Fibroblast of pulmonary artery (primary cell): ENCODE measurements at places on chromosomes 11 and 22.

DNA sequence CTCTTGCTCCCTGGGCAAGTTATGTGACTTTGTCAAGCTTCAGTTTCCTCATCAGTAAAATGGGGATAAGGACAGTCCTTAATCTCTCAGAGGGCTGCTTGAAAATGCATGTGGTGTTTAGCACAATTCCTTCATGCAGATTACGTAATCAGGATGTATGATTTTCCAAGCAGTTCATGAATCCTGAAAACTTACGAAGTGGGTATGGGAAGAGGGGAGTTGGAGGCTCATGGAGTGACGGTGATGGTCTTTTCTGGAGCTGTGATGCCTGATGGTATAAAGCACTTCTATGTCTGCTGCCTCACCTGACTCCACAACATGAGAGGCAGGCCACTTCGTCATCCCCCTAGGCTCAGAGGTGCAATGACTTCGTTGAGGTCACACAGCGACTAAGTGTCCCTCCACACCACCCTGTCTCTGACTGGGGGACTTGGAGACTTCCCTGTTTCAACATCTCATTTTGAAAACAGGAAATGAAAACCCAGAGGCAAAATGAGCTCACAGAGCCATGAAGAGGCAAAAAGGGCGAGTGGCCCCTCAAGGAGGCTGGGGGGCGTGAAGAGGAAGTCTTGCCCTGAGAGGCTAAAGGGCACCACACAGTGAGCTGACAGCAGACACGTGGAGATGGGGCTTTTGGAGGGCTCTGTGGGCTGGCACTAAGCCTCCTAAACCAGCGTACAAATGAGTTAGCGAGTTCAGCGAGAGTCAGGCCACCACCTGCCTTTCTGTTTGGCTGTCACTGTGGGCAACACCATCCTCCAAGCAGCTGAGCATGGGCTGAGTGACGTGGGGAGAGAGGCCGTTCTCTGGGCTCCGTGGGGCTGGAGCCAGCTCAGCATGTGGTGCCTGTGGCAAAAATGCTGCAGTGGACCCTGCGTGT, 10.1 kb downstream of the MCM5 start:
- peak; percentile 31 for DNase-seq

DNA sequence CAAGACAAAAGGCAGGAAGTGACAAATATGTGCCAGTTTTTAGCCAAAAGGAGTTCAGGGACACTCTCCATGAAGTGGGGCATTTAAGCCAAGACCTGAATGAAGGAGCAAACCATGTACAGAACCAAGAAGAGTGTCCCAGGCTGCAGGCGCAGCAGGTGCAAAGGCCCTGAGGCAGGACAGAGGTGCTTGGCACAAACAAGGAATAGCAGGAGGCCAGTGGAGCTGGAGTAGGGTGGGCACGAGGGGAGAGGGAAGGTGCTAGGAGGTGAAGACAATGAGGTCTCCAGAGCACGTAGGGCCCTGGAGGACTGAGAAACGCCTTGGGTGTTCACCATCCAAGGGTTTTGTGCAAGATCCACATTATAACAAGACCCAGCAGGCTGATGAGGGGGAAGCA, 474.1 kb downstream of the MN1 start:
- DNase-seq, result no peak

DNA sequence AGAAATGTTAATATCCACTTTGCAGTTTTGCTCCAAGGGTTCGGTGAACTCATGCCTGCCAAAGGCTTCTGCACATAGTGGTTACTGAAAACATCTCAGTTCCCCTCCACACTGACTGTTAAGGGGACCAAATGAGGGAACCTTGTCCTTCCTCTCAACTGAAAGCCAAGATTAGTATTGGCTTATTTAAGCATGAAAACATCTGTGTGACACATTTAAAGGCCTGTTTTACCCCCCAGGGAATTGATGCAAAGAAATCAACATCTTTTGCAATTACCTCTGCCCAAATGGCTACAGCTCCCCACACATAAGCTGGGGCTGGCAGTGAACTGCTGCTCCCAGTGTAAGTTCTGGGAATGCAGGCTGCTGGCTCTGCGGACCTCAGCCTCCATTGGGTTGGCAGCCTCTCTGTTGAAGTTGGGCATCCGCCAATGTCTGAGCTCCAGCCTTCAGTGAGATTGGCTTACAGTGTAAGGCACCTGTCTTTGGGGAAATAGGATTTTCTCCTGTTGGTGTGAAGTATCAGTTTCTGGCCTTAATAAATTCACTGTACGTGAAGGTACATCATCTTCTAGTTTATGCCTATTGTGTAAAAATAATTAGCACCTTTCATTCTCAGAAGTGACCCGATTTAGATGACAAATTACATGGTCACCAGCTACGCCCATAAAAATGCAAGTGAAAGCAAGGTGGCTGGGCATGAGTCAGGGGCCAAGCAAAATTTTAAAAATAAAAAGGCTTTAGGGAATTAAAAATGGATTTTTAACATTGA, 213.4 kb upstream of the SYN3 start:
- DNase-seq, result peak; percentile 42

- no peak for DNase-seq
Observed at GRCh38 chr11:34583818-34584217, 37.1 kb upstream of the EHF start.

DNA sequence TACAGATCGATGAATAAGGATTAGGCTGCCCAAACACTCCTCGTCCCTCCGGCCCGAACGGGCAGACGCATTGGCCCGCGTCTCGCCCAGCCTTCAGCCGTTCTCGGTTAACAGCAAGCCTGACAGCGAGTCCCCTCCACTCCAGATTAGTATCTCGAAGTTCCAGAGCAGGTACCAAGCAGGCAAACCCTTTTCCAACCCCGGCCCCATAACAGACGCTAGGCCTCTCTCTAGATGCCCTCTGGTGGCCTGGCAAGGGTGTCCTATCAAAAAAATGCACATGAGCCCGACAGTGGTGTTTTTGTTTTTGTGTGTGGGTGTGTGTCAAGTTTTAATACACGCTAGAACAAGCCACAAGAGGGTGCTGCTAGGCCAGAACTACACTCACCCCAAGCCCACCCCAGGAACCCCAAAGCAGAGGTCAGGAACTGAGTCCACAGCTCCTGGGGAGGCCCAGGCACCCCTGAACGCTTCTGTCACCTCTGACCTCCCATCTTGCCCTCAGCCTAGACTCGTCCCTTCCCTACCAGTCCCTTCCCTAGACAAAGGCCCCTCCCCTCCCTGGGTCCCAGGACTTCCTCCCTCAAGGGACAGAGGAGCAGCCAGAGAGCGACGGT, 658 bp upstream of the ARFGAP2 start:
- DNase-seq, result peak; percentile 83

GRCh38 chr11:19351426-19351825, 110.7 kb upstream of the E2F8 start:
- no peak for DNase-seq

GRCh38 chr22:30357236-30357570, 396 bp downstream of the CCDC157 start:
- no peak for DNase-seq

DNA sequence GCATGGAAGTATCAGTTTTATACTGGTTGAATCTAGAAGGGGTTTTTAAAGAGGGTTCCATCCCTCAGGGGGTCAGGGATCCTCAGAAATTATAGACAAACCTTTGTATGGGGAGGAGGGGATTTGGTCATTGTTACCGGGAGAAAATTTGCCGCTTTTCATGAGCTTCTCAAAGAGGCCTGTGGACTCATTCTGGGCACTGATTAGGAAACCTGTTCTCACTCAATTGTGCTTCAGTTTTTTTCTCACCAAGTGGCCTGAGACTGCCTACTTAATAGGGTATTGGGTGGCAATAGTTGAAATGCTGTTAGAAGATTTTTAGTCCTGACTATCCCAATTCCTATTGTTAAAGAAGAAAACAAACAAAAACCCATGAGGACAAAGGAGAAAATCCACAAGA, 14.0 kb downstream of the MPEG1 start:
- no peak for DNase-seq

DNA sequence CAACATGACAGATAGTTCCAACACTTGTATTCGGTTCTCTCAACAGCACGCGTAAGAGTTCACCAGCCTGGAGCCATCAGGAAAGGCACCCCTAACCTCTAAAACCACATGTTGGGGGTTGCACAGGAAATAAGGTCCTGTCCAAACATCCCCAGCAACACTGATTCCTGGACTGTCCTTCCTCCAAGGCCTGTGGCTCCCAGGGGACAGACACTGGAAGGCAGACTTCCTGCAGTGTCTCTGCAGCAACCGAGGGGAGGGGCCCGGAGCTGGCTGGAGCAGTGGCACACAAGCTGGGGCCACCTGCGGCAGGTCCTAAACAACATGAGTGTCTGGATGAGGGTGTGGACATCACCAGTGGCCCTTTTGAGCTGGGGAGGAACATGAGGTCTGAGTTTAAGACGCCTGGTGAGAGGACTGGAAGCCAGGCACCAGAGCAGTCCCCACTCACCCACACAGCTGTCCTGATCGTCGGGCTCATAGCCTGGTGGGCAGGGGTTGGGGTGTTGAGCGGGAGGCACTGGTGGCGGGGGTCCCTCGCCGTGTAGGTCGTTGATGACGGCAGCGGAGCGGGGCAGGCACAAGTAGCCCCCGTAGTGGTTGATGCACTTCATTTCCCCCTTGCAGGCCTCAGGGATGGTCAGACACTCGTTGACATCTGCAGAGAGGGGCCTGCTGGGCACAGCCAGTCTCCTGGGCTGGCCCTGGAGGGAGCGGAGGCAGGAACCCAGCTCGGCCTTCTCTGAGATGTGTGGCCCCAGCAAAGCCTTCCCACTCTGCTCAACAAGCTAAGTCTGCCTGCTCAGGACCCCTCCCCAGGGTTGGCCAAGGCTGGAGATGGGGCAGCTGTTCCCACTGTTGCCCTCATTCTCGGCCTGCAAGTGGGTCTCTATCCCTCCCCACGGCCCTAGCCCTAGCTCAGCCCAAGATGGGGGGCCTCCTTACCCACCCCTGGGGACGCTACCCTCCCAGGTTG, 1.6 kb downstream of the EFEMP2 start:
- DNase-seq, result no peak

DNA sequence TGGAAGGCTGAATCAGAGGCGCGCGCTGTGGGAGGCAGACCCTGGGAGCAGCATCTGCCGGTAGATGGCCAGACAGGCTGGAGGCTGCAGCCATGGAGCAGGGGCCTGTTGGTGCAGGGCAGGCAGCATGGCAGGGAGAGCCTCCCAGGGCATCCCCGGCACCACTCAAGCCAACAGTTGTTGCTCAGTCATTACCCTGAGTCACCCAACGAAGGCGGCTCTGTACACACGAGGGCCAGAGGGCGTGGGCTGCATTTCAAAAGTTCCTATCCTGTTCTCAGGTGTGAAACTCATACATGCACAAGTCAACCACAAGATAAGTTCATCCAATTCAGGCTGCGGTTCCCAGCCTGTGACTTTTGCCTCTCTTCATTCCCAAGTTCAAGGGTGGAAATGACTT, 2.6 kb downstream of the ANO1 start:
- DNase-seq, result no peak

DNA sequence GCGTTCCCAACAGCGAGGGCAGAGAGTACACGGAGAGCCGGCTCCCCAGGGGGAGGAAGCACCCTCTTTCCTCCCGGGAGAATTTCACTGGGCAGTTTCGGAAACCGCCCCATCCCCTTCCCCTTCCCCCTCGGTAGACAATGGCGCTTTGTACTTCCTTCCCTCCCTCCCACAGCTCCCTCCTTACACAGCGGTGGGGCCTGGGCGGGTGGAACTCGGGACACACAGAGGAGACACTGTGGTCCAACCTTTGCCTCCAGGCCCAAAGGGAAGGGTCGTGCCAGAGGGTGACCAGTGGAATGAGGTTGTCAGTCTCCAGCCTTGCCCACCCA, 4.3 kb downstream of the SMTN start:
- DNase-seq, result peak; percentile 59

GRCh38 chr11:7563281-7563680, 49.5 kb downstream of the PPFIBP2 start:
- DNase-seq, result no peak

DNA sequence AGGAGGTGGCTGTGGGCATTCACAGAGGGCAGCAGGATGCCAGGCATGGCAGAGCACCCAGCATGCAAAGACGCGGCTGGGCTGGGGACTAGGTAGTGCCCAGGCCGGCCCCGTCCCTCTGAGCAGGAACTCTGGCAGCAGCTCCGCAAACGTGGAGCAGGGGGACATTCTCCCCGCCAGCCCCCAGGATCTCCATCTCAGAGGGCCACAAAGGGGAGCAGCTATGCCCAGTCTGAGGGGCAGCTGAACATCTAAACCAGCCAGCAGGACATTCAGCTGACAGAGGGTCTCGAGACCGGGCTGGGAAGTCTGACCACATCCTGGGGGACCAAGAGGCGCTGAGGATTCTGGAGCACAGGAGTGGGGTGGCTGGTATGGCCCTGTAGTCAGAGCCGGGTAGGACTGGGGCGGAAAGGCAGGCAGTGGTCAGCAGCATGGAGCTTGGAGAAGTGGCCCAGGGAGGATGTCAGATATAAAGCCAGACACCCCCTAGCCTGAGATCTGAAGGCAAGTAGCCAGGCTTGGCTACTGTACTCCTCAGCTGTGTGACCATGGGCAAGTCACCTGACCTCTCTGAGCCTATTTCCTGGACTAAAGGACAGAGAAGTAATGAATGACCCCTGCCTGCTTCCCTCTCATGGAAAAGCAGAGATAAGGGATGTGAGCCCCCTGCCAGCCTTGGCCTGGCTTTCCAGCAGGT, 10.2 kb downstream of the PMM1 start:
- DNase-seq, result no peak

DNA sequence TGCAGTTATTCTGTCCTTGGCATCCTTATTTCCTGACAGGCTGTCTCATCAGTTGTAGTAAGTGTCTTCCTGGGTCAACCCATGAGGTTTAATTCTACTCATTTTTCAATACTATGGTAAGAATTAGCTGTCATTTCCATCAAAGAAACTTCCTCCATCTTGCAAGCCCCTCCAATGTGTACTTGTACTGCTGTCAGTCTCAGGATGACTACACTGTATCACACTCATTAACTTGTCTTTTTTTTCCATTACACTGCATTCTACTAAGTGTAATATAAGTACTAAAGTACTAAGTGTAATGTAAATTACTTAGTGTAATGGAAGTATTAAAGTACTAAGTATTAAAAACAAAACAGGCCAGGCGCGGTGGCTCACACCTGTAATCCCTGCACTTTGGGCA, 102.8 kb downstream of the CWF19L2 start:
- no peak for DNase-seq

DNA sequence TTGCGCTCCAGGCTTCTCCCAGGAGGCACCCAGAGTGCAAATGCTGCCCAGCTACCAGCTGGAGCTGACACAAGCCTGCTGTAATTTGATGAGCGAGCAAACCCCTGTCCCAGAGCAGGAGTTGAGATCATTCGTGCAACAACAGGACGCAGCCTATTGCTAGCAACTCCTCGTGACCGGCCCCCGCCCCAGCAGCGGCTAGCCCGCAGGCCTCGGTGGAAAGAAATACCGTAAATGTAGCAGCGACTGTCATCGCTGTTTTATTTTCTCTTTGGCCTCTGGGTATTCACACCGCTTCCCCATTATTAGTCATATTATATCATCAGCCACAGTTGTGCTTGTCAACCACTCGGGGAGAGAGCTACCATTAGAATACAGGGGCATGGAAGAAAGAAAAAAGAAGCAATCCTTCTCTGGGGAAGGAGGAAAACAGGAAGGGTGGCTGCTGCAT, 59.2 kb upstream of the ATXN10 start:
- peak; percentile 71 for DNase-seq
